ENCODE measurements at places on chromosomes 16 and 17. TPM values are rescaled to one million over a fixed set of nuclear protein-coding genes. Genes with fewer than 3 reads are reported as not detected.

Gene CSH1
- total RNA-seq = not detected

Gene ATAD5
- total RNA-seq = 0.43 TPM

Gene NPTX1
- total RNA-seq = 1.7 TPM

Gene NPIPB13
- 1.8 TPM for total RNA-seq

Gene GLTPD2
- not detected for total RNA-seq

Gene SRCIN1
- total RNA-seq = not detected

Gene LPO
- total RNA-seq = not detected

Gene TP53TG3F
- not detected for total RNA-seq

Gene PRR15L
- not detected for total RNA-seq

Gene IKZF3
- under 0.01 TPM for total RNA-seq

Gene PITPNM3
- total RNA-seq = 0.14 TPM

Gene OSGIN1
- total RNA-seq = 2.5 TPM

Gene E2F4
- total RNA-seq = 36.7 TPM

Gene NPW
- total RNA-seq = 0.43 TPM

Gene BCO1
- total RNA-seq = 0.28 TPM

Gene PRR29
- 0.28 TPM for total RNA-seq

Gene FUS
- 29.1 TPM for total RNA-seq

Gene CD300E
- not detected for total RNA-seq

Gene TLCD3A
- total RNA-seq = 15.4 TPM

Gene RNF227
- 2.8 TPM for total RNA-seq

Gene C17orf100
- total RNA-seq = 0.43 TPM

Gene ZNF830
- total RNA-seq = 16.2 TPM

Gene SMIM5
- not detected for total RNA-seq

Gene PRM2
- total RNA-seq = not detected

Data from smooth muscle cell of bladder (primary cell).